ENCODE measurements at places on chromosomes 13 and 19. TPM values are rescaled to one million over a fixed set of nuclear protein-coding genes. Genes with fewer than 3 reads are reported as not detected.

The KCTD4 gene
- 5.0 TPM for total RNA-seq

The SHISA7 gene
- not detected for total RNA-seq

The ZNF709 gene
- 1.1 TPM for total RNA-seq

- peak; percentile 43 for DNase-seq
Measured at GRCh38 chr19:38455031-38455430, 21.5 kb downstream of the RYR1 start.
